ENCODE measurements at places on chromosomes 16 and 17. TPM values are rescaled to one million over a fixed set of nuclear protein-coding genes. Genes with fewer than 3 reads are reported as not detected.

DNA sequence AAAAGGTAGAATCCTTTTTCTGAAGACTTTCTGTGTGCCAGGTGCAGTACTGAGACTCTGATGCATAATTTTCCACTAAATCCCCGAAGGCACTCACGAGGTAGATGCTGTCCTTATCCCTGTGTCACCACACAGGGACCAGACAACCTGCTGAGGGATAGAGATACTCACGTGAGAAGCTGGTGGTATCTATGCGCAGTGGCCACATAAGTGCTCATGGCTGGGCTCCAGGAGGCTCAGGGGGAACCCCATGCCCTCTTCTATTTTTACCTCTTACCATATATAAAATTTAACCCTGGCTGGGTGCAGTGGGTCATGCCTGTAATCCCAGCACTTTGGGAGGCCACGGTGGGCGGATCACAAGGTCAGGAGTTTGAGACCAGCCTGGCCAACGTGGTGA, 38.3 kb downstream of the NT5M start:
- no peak for DNase-seq

GRCh38 chr17:40699371-40699770, 4.2 kb downstream of the KRT24 start:
- no peak for DNase-seq

DNA sequence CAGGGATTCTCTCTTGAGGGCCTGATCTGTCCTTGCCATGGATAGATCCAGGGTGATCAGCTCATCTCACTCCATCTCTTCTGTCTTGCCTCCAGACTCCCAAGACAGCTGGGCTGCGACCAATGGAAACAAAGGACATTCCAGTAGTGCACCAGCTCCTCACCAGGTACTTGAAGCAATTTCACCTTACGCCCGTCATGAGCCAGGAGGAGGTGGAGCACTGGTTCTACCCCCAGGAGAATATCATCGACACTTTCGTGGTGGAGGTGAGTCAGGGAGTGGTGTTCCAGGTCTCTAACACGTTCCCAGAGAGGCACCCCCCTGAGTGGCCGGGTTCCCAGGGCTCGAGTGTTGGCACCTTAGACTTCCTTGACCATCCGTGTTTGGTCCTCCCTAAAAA, 29.5 kb downstream of the PLCD3 start:
- DNase-seq: no peak

GRCh38 chr17:79752175-79752574, 21.4 kb downstream of the ENPP7 start:
- DNase-seq: no peak

- no peak for DNase-seq
These were observed 47.2 kb upstream of the SLC47A1 start for GRCh38 chr17:19486351-19487023.

The POLDIP2 gene
- 172 TPM for total RNA-seq

The ACSM3 gene
- 5.1 TPM for total RNA-seq

The KRTAP1-5 gene
- total RNA-seq: not detected

The DPEP2 gene
- 6.2 TPM for total RNA-seq

The NACA2 gene
- not detected for total RNA-seq
